Hippocampal formation (tissue), 2 donors: ENCODE measurements at places on chromosomes 2 and 18.

DNA sequence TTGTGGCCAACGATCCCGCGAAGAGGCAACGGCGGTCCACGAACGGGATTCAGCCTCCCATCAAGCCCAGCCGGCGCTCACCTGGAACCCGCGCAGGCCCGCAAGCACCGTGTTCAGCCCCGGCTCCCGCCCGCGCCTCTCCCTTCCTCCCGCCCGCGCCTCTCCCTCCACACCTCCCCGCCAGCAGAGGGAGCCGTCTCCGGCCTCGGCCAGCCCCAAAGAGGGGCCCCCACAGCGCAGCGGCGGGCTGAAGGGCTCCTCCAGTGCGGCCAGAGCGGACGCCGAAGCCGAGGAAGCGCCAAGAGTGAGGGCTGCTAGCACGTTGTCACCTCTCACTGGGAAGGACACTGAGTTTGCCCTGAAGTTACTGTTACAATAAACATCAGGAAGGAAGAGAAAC is 55.3 kb upstream of the LAPTM4A start:
- no peak for DNase-seq

GRCh38 chr18:55407774-55408535 is 180.0 kb downstream of the TCF4 start:
- no peak for DNase-seq

- DNase-seq, result no peak
Observed at GRCh38 chr2:148969659-148970061, 68.8 kb upstream of the LYPD6B start.

GRCh38 chr18:1805521-1805920 is 765.8 kb downstream of the METTL4 start:
- no peak for DNase-seq

- no peak for DNase-seq
Observed at GRCh38 chr2:157052685-157053224, 204.8 kb upstream of the GALNT5 start.

- no peak for DNase-seq
Observed at GRCh38 chr2:15729709-15730544, 138.3 kb downstream of the DDX1 start.

- DNase-seq, result no peak
Observed at GRCh38 chr2:206535260-206535986, 92.1 kb downstream of the ADAM23 start.
